ENCODE measurements at places on chromosomes 13 and 19.
A peak's percentile ranks its signal among the peaks of the same experiment; 100 is the strongest.

- no peak for DNase-seq
Measured at GRCh38 chr19:48719263-48720171, at the start of gene MAMSTR. Gene MAMSTR (minus strand): TSS chr19:48719725. CDS start chr19:48719031, 694 bp downstream.

DNA sequence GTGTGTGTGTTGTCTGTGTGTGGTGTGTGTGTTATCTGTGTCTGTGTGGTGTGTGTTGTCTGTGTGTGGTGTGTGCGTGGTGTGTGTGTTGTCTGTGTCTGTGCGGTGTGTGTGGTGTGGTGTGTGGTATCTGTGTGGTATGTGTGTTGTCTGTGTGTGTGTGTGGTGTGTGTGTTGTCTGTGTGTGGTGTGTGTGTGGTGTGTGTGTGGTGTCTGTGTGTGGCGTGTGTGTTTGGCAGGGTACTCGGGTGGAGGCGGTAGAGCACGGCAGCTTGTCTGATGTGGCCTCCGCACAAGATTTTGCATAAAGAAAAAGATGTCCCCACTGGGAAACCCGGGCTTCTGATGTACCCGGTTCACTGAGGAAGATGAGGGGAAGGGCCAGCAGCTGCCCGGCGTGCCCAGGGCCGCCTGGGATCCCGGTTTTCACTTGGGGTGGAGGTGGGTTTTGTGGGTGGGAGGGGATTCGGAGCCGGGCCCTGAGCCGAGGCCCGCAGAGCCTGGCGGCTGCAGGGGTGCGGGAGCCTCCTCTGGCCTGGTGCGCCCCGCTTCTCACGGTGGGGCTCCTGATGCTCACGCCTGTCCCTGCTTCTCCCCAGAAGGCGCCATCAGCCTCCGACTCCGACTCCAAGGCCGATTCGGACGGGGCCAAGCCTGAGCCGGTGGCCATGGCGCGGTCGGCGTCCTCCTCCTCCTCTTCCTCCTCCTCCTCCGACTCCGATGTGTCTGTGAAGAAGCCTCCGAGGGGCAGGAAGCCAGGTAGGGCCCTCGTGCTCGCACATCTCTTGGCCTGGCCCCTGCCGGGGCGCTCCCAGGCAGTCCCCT lies 21.2 kb downstream of the HDGFL2 start:
- DNase-seq, result no peak

GRCh38 chr19:927351-927779 lies 1.5 kb downstream of the ARID3A start:
- DNase-seq, result no peak

- DNase-seq, result no peak
Measured at GRCh38 chr13:24215732-24216131, 55.2 kb downstream of the SPATA13 start.

DNA sequence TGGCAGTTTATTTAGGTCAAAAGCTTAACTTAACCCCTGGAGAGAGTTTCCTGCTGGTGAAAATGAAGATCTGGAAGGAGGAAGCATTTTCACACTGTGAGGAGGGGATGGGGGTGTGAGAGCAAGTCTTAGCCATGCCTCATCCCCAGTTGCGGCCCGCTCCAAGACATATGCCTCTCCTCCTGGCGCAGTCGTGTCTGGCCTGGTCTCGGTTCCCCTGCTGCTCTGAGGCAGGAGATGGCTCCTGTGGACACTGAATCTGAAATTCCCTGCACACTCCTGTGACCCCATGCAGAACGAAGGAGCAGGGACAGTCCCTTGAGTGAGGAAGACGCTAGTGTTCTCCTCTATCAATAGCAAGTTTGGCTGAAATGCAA lies 360 bp upstream of the ZNF69 start:
- peak; percentile 37 for DNase-seq

GRCh38 chr19:5580161-5580571 lies 12.4 kb upstream of the TINCR start:
- no peak for DNase-seq

DNA sequence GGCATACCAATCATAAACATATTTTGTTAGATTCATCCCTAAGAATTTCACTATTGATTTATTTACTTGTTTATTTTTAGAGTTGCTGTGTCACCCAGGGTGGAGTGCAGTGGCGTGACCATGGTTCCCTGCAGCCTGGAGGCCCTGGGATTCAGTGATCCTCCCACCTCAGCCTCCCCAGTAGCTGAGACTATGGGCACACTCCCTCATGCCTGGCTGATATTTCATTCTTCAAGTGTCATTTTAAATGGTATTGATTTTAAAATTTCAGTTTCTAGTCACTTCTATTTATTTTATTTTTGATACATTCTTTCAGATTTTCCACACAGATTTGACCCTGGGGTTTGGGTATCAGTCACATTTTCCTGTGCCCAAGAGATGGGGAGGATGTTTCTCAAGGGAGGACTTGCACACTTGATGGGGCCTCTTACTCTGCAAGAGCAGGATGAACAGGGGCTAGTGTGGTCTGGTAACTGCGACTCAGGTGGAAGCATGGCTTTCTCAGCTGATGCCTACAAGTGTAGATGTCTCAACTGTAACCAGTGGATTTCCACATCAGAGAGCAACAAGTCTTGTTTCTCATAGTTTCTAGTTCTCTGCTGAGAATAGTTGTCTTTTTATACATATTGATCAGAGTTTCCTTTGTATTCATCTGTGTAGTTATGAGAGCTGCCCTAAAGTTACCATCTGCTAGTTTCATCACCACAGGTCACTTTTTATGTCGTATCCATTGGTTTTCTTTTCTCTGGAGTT lies 40.2 kb downstream of the CCNE1 start:
- DNase-seq, result no peak

GRCh38 chr13:30866677-30867076 lies 39.4 kb upstream of the MEDAG start:
- DNase-seq, result no peak

- DNase-seq, result no peak
Measured at GRCh38 chr13:91162589-91162988, 184.9 kb upstream of the MIR17HG start.

- no peak for DNase-seq
Measured at GRCh38 chr13:26456650-26457049, 100.8 kb upstream of the WASF3 start.

DNA sequence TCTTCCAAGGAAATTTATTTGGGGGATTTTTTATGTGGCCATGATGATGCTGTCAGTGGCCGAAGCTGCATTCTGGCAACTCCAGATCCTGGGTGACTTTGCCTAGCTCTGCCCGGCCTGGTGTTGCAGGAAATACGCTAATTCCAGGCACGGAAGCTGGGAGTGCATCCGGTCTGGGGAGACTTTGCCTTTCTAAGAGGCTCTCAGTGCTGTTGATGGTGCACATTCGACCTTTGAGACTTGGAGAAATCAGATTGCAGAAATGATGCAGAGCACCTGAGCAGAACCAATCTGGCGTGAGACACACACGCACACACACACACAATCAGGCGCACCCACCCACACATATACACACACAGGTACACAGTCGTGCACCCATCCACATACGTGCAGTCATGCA lies 5.9 kb upstream of the TMEM255B start:
- no peak for DNase-seq

GRCh38 chr13:30027569-30028455 lies 177.4 kb upstream of the UBL3 start:
- DNase-seq, result peak; percentile 42

- DNase-seq, result no peak
Measured at GRCh38 chr19:4821265-4821664, 10.2 kb downstream of the TICAM1 start.

Data from hematopoietic multipotent progenitor cell treated with erythropoietin and hydrocortisone succinate and interleukin-3 and kit ligand, for 4 days (in vitro differentiated cells).